Activated CD8-positive, alpha-beta T cell treated with anti-CD3 and anti-CD28 coated beads, Interleukin-2, amount 10 ng/mL, durations not matched to agents 7 days and 5 days (primary cell): ENCODE measurements at places on chromosomes 6 and 20. TPM values are rescaled to one million over a fixed set of nuclear protein-coding genes. Genes with fewer than 3 reads are reported as not detected.
A peak's percentile ranks its signal among the peaks of the same experiment; 100 is the strongest.

ZBTB46 gene
- 0.10 TPM for total RNA-seq

TULP1 gene
- not detected for total RNA-seq

FHL5 gene
- total RNA-seq = not detected

HLA-DQB2 gene
- total RNA-seq = 0.32 TPM

PDE7B gene
- 0.29 TPM for total RNA-seq

- H3K27ac ChIP-seq = no peak overlapping the region
- no peaks in the 10 kb centered on the region for H3K36me3 ChIP-seq
- no peaks in the 10 kb centered on the region for H3K4me1 ChIP-seq
- no peak for DNase-seq
Observed at GRCh38 chr6:154986787-154987235, 8.3 kb upstream of the TIAM2 start.

- DNase-seq = no peak
- H3K36me3 ChIP-seq = no peaks in the 10 kb centered on the region
- H3K27me3 ChIP-seq = no peaks in the 10 kb centered on the region
Observed at GRCh38 chr6:74606582-74607071, 599.2 kb downstream of the COL12A1 start.

DNA sequence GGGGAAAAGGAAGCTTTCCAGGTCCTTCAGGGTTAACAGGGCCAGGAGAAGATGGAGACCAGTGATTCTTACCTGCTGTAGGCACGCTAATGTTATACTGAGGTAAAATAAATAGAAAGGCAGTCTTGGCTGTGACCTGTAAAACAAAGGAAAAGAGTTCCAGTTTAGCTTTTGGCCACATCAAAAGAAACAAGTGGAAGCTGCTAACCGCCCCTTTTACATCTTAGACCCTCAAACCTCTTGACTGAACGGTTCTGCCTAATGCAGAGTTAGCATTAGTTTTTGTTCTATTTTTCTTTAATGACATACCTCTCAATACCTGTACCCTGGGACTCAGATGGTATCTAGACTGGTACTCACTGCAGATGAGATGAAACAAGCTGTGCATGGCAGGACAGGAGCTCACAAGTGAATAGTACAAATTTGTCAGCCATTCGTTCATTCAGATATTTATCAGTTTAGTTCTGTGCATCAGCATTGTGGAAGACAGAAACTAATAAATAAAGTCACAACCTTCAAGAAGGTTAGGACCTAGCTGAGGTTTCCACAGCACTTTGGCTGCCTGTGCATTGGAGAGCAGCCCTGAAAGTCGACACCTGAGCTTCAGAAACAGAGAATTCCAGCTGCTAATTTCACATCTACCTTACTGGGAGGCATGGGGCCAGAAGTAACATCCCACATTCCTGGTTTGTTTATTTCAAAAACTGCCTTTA, 41.0 kb downstream of the TRAM2 start:
- peaks cover 42% of the 10 kb centered on the region for H3K4me1 ChIP-seq
- DNase-seq = peak; percentile 42
- H3K27me3 ChIP-seq = peaks cover 11% of the 10 kb centered on the region
- H3K4me3 ChIP-seq = peak overlapping the region; percentile 33

- no peak overlapping the region for H3K4me3 ChIP-seq
- no peak overlapping the region for H3K27ac ChIP-seq
- no peak for DNase-seq
- H3K36me3 ChIP-seq = no peaks in the 10 kb centered on the region
- H3K27me3 ChIP-seq = peaks cover 2% of the 10 kb centered on the region
Observed at GRCh38 chr6:21501021-21501354, 92.6 kb upstream of the SOX4 start.

DNA sequence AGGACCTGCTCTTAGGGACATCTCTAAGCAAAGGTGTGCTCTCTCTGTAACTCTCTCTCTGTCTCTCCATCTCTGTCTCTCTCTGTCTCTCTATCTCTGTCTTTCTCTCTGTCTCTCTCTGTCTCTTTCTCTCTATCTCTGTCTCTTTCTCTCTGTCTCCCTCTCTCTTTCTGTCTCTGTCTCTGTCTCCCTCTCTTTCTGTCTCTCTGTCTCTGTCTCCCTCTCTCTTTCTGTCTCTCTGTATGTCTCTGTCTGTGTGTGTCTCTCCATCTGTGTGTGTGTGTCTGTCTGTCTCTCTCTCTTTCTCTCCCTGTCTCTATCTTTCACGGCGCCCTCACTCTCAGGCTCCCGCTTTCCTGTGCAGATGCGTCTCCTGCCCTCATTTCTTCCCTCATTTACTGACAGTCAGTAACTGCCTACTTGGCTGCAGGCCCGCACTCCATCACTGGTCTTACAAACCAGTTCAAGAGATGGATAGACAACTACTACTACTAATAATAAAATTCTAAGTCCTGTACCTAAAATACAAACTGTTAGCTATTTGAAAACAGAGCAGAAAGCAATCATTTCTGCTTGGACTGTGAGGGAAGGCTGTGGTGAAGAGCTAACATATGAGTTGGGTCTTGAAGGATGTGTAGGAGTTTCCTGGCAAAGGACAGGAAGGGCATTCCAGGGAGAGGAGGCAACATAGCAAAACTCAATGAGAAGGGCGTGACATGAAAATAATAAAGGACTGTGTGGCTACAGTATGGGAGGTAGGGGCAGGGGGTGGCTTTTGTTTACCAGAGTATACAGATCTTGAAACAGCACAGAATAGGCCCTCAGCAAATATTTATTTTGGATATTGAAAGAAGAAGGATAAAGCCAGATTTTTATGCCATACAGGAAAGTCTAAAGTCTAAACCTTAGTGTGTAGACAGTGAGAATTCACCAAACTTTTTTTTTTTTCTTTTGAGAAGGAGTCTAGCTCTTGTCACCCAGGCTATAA, 67.8 kb upstream of the TAB2 start:
- no peak for DNase-seq
- H3K4me3 ChIP-seq = peak overlapping the region; percentile 1
- peak overlapping the region; percentile 47 for H3K27ac ChIP-seq
- H3K27me3 ChIP-seq = no peaks in the 10 kb centered on the region

DNA sequence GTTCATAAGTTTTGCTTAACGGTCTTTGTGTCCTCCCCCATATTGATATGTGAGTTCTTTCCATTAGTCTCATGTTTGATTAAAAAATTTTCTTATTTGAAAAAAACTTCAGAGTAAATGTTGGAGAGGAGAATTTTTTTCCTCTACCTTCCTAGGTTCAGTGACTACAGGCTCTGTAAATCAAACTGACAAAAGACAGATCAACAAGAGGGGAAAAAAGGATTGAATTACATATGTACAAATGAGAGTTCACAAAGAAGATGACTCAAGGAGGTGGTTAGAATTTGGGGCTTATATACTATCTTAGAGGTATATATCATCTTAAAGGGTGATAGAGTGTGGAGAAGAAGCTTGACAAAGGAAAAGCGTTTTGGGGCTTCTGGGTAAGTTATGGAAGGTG, 5.6 kb downstream of the TMC2 start:
- no peaks in the 10 kb centered on the region for H3K4me1 ChIP-seq
- H3K36me3 ChIP-seq = no peaks in the 10 kb centered on the region

GRCh38 chr6:28876710-28877109, 47.1 kb downstream of the TRIM27 start:
- H3K4me3 ChIP-seq = no peak overlapping the region
- peaks cover 19% of the 10 kb centered on the region for H3K4me1 ChIP-seq
- DNase-seq = no peak
- H3K36me3 ChIP-seq = peaks cover 5% of the 10 kb centered on the region

DNA sequence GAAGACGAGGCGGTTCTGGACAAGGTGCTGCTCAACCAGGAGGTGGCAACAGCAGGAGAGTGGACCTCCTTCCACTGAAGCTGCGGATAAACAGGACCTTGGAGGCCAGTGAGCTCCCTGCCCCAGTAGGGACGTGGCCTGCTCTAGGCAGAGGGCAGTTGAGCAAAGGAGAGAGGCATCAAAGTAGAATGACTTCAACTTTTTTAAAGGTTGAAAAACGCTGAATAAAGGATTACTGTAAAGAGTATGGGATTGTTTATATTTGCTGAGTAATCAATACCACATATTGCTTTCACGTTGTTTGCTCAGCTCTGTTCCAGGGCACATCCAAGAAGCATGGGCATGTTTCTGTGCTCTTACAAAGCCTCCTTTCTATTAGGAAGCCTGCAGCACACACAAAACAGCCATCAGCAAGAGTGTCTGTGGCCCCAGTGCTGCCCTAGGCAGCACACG, 48.1 kb downstream of the ERMARD start:
- H3K36me3 ChIP-seq = no peaks in the 10 kb centered on the region
- peaks cover 18% of the 10 kb centered on the region for H3K4me1 ChIP-seq
- H3K27me3 ChIP-seq = peaks cover 65% of the 10 kb centered on the region
- no peak overlapping the region for H3K27ac ChIP-seq
- no peak for DNase-seq

GRCh38 chr20:61861054-61861841, 204.4 kb downstream of the TAF4 start:
- H3K27me3 ChIP-seq = no peaks in the 10 kb centered on the region
- no peak for DNase-seq
- H3K27ac ChIP-seq = no peak overlapping the region
- no peak overlapping the region for H3K4me3 ChIP-seq
- no peaks in the 10 kb centered on the region for H3K36me3 ChIP-seq
- H3K4me1 ChIP-seq = peaks cover 5% of the 10 kb centered on the region

DNA sequence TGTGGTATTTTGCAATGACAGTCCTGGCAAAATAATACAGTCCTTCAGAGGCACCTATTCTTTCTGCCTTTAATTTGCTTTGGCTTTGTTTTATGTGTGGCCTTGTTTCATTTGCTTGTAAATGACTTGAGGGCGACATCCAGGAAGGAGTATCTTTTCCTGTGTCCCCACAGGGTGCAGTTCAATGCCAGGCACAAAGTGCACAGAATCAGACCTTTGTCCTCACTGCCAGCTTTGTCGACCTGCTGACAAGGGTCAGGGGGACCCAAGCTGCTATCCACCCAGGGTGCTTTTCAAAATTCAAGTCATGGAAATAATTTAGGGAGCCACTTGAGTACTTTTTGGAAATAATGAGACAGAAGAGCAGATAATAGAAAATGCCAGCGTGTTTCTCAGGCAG, 37.0 kb upstream of the CDKN1A start:
- no peaks in the 10 kb centered on the region for H3K36me3 ChIP-seq
- peaks cover 2% of the 10 kb centered on the region for H3K27me3 ChIP-seq
- no peak for DNase-seq
- no peaks in the 10 kb centered on the region for H3K4me1 ChIP-seq
- no peak overlapping the region for H3K27ac ChIP-seq
- H3K4me3 ChIP-seq = no peak overlapping the region

- H3K27me3 ChIP-seq = no peaks in the 10 kb centered on the region
- H3K36me3 ChIP-seq = peaks cover 59% of the 10 kb centered on the region
- H3K4me3 ChIP-seq = no peak overlapping the region
- peaks cover 21% of the 10 kb centered on the region for H3K4me1 ChIP-seq
- DNase-seq = no peak
Observed at GRCh38 chr6:111685526-111685925, 79.8 kb upstream of the TRAF3IP2 start.

DNA sequence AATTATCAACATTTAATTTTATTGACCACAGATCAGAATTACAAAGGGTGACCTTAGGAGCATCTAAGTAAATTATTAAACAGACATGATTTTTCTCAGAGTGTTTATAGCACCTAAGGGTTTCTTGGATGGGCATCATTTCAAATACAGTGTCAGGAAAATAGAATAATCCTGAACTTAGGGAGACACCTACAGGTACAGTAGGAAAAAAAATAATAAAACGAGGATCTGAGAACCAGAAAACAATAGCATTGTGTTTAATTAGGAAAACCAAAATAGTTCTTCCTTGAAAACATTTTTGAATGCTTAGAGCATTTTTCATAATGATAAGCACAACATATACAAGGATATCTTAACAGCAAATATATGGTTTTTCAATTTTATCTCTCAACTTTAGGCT, 39.2 kb downstream of the MMUT start:
- no peak overlapping the region for H3K27ac ChIP-seq
- no peak for DNase-seq
- H3K4me1 ChIP-seq = no peaks in the 10 kb centered on the region
- peaks cover 7% of the 10 kb centered on the region for H3K27me3 ChIP-seq

GRCh38 chr6:98467902-98468301, 366.5 kb upstream of the POU3F2 start:
- DNase-seq = no peak
- no peak overlapping the region for H3K4me3 ChIP-seq
- no peak overlapping the region for H3K27ac ChIP-seq
- H3K27me3 ChIP-seq = no peaks in the 10 kb centered on the region

DNA sequence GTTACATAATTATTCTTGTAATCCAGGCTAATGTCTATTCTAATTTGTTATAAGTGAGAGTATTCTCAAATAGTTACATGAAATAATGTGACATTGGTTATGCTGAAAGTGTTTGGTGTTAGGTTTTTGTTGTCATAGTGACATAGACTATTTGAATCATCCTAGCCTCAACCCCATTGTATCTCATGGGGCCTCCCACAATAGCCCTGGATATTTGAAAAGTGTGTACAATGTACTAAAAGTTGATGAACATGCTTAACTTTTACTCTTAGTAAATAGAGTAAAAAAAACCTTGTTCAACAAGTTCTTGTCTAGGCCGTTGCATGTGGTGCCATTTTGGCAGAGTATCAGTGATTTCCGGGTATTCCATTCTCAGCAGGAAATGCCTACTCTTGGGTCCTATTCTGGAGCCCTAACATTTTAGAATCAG, 83.0 kb downstream of the RTN4IP1 start:
- no peak overlapping the region for H3K4me3 ChIP-seq
- no peak overlapping the region for H3K27ac ChIP-seq
- DNase-seq = no peak
- peaks cover 76% of the 10 kb centered on the region for H3K36me3 ChIP-seq
- H3K4me1 ChIP-seq = peaks cover 7% of the 10 kb centered on the region

GRCh38 chr6:41715795-41716515, 19.5 kb downstream of the TFEB start:
- H3K36me3 ChIP-seq = peaks cover 2% of the 10 kb centered on the region
- no peak overlapping the region for H3K4me3 ChIP-seq
- peaks cover 41% of the 10 kb centered on the region for H3K4me1 ChIP-seq

- H3K27ac ChIP-seq = no peak overlapping the region
- H3K4me1 ChIP-seq = no peaks in the 10 kb centered on the region
- peaks cover 6% of the 10 kb centered on the region for H3K27me3 ChIP-seq
- H3K36me3 ChIP-seq = no peaks in the 10 kb centered on the region
- H3K4me3 ChIP-seq = no peak overlapping the region
- no peak for DNase-seq
Observed at GRCh38 chr20:56808117-56808725, 179.1 kb downstream of the TFAP2C start.

GRCh38 chr6:43328528-43328927, 19.9 kb upstream of the CRIP3 start:
- peaks cover 7% of the 10 kb centered on the region for H3K27me3 ChIP-seq
- H3K4me1 ChIP-seq = peaks cover 12% of the 10 kb centered on the region
- H3K27ac ChIP-seq = no peak overlapping the region
- H3K4me3 ChIP-seq = no peak overlapping the region

GRCh38 chr20:35311822-35312221, 19.6 kb upstream of the FAM83C start:
- H3K27me3 ChIP-seq = no peaks in the 10 kb centered on the region
- peaks cover 26% of the 10 kb centered on the region for H3K36me3 ChIP-seq
- DNase-seq = no peak
- H3K27ac ChIP-seq = no peak overlapping the region
- no peak overlapping the region for H3K4me3 ChIP-seq
- H3K4me1 ChIP-seq = peaks cover 47% of the 10 kb centered on the region
